Activated CD4-positive, alpha-beta T cell treated with anti-CD3 and anti-CD28 coated beads, Interleukin-2, amount 10 ng/mL, durations not matched to agents 7 days and 5 days (primary cell): ENCODE measurements at places on chromosomes 12 and 14.

- no peak for DNase-seq
These were observed 17.4 kb downstream of the CLEC4C start for GRCh38 chr12:7729746-7730145.

GRCh38 chr12:57223191-57224165 is 6.0 kb upstream of the SHMT2 start:
- DNase-seq, result no peak

GRCh38 chr12:6154730-6155459 is 30.4 kb upstream of the VWF start:
- no peak for DNase-seq

DNA sequence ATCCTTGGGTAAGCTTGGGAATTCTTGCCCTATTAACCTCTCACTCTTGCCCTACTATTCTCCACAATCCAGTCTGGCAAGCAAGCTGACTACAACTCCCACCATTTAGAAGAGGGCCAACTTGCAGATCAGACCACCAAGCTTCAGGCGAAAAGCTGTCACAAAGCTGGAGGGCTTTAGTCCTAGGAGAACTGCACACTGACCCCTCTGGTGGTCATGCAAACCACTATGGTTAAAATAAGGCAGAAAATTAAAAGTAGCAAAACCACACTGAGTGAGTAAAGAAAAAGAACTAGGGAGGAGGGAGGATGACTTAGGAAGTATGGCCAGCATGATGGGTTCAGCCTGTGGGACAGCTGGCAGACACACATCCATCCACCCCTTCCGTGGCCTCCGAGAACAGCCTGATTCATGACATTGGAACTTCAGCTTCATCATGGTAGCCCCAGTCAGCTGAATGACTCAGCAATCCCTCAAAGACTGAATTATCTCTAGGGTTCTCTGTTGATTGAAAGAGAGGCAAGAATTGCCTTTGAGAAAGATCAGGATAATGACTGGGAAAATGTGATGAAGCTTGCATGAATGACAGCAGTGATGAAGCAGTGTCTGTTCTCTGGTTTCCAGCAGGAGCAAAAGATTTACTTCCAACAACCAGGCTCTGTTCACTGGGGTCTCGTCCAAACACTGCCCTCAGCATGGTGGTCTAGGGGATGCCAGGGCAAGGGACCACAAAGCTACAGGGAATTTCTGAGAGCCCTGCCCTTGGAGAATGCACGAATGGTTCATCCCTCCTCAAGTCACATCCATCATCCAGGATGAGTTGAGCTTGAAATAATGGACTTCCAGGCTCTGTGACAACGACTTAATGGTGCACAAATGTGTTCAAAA is 24.4 kb downstream of the PITPNM2 start:
- no peak for DNase-seq

GRCh38 chr12:89185889-89186288 is 166.4 kb downstream of the DUSP6 start:
- no peak for DNase-seq

DNA sequence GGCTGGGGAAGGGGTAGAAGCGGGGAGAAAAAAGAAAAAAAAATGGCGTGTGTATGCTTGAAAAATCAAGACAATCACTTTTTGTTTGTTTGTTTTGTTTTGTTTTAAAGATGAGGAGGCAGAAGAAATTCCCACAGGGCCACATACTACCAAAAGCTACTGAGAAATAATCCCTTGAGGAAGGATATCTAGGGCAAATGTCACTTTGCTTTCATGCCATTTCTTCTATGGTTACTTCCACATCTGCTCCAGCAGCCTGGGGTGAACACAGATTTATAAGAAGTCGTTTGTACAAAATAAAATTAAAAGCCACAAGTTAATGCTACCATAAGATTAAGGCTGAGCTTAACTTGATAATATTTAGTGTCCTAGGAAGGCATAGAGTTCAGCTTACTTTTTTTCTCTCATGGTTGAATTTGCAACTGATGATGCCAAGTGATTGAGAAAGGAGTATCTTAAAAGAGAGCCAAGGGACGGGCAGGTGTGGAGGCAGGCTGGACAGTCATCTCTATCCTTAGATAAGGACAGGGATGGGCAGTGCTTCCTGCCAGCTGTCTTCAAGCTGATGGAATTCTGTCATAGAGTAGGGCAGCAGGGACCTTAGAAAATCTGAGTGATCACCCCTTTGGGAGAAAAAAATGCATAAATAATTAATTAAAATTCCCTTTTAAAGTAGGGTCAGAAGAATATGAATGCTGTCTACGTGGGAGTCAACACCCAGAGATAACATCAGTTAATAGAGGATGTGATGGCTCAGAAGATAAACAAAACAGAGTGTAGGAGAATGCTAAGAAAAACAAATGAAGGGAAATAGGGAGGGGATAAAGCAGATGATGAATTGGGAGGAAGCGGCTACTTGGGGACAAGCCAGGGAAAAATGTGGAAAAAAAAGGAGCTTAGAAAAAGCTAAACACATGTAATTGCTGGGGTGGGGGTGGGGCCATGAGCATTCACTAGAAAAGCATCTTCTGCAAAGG is 57.1 kb downstream of the DYRK2 start:
- DNase-seq, result no peak

GRCh38 chr12:111353603-111354295 is 15.1 kb downstream of the PHETA1 start:
- no peak for DNase-seq

DNA sequence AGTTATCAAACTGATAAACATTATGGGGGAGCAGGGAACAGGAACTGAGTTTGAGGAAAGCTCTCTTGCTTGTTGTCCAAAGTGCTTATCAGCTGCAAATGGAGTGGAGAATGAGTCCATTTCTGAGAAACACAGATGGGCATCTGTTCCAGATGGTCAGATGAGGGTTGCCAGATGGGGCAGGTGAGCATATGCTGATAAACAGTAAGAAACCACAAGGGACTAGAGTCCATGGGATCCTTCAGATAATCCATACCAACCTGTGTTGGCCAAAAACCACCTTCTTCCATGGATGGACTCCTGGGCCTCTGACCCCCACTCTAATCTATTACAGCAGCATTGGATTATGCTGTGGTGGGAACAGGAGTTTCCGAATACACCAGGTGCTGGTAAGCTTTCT is 38.3 kb downstream of the GNS start:
- DNase-seq, result no peak

GRCh38 chr12:113086249-113087164 is 30.0 kb downstream of the DTX1 start:
- DNase-seq, result peak; percentile 24

DNA sequence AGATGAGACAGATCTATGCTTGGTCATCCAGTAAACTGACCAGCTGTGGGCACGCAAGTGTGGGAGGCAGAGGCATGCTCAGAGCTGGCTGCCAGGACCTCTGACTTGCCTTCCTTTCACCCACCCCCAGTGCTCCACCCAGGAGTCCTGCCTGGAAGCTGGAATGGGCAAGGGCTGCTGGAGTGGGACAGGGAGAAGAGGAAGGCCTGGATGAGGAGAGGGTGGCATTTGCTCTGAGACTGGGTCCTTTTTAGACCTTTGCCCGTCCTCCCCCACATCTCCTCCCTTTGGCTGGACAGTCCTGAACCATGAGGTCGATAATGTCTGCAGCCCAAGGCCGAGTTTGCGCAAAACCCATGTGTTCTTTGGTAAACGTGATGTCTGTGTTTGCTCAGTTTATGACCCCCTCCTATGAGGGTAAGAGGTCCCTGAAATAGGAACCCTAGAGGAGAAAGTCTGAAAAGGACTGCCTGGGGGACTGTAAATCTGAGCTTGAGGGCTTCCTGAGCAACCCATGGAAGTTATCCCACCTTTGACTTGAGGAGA is 3.8 kb upstream of the INHBE start:
- no peak for DNase-seq

GRCh38 chr14:51304438-51304837 is 64.4 kb downstream of the TMX1 start:
- no peak for DNase-seq

DNA sequence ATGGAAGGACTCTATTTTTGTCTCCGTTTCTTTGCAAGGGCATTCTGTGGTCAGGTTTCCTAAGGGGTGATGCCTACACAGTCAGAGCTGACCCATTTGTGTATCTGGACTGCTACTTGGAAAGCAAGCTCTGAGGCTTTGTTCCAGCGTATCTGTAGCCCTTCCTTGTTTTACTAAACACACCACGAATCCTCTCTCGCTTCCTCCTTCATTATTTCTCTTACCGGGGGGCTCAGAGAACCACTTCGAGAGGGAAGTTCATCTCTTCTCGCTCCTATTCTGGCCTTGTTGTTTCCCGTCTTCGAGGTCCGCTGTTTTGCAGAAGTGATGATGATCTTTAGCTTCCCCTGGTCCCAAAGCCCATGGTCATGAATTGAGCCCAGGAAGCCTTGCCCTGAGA is 164.7 kb downstream of the SSPN start:
- DNase-seq, result no peak

- no peak for DNase-seq
These were observed 48.7 kb upstream of the USP15 start for GRCh38 chr12:62211510-62211909.

- DNase-seq, result no peak
These were observed 11.8 kb downstream of the ZFYVE21 start for GRCh38 chr14:103727313-103727980.

DNA sequence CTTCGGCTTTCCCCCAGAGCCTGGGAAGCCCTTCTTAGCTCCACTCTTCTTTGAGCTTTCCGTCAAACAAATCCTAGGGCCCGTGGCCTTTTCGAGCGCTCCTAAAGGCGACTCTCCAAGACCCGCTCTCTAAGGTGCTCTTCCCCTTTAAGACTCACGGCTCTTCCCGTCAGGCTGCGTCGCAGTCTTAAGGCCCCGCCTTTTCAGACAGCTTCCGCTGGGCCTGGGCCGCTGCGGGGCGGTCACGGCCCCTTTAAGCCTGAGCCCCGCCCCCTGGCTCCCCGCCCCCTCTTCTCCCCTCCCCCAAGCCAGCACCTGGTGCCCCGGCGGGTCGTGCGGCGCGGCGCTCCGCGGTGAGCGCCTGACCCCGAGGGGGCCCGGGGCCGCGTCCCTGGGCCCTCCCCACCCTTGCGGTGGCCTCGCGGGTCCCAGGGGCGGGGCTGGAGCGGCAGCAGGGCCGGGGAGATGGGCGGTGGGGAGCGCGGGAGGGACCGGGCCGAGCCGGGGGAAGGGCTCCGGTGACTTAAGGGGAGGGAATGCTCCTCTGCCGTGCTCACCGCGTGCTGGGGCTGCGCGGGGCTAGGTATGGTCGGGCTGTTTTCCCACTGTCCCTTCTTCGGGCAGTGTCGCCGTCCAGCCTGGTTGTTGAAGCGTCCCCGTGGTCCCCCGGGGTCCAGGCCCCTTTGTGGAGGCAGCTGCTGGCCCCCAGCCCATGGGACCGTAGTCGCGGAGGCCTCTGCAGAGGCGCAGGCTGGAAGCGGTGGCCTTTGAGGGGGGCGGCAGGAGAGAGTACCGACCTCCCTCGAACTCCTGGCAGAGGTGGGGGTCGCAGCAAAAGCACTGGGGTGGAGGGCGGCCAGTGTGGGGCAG is at the start of gene PEX5:
Gene PEX5 (plus strand): TSS at position 289 of the 870 bp plus-strand sequence. CDS start 692 bp downstream, outside the sequence.
- DNase-seq, result peak; percentile 87

DNA sequence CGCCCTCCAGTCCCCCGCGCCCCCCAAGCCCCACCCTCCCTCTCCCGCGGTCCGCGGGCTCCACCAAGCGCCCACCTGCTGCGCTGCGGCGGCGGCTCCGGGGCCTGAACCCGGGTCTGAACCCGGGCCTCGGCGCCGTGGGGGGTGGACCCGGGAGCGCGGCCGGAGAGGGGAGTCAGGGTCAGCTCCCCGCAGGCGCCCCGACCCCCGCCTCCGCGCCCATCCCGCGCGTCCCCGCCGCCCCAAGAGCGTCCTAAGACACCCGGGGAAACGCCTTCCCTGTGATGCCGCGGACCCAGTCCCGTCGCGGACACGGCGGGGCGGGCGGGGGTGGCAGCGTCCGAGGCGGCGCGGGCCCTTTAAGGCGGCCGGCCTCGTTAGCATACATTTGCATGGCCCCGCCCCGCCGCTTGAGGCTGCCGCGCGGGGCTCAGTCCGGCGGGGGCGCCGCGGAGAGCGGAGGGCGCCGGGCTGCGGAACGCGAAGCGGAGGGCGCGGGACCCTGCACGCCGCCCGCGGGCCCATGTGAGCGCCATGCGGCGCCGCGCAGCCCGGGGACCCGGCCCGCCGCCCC is at the start of gene MMP17:
Gene MMP17 (plus strand): TSS at position 433 of the 574 bp plus-strand sequence. CDS start 102 bp downstream, at position 535.
- peak; percentile 31 for DNase-seq

- DNase-seq, result no peak
These were observed 345.8 kb downstream of the TMEM132D start for GRCh38 chr12:129558036-129558435.
